ENCODE measurements at places on chromosomes 1 and 21. TPM values are rescaled to one million over a fixed set of nuclear protein-coding genes. Genes with fewer than 3 reads are reported as not detected.

The OR2M3 gene
- not detected for total RNA-seq

The ZNF648 gene
- total RNA-seq = not detected

The GLIS1 gene
- 0.02 TPM for total RNA-seq

The RGS7 gene
- 0.02 TPM for total RNA-seq

The INSRR gene
- total RNA-seq = not detected

The CSTB gene
- total RNA-seq = 91.2 TPM

The NUDT4B gene
- 1.2 TPM for total RNA-seq

The MASP2 gene
- not detected for total RNA-seq

The LRRC39 gene
- total RNA-seq = 0.13 TPM

The MATN1 gene
- total RNA-seq = 0.02 TPM

The NR5A2 gene
- total RNA-seq = 4.4 TPM

The PLCH2 gene
- 0.40 TPM for total RNA-seq

The TFF3 gene
- not detected for total RNA-seq

The MYOM3 gene
- 6.2 TPM for total RNA-seq

The ITGB2 gene
- 0.85 TPM for total RNA-seq

The EDN2 gene
- total RNA-seq = 46.3 TPM

The TMEM81 gene
- 2.3 TPM for total RNA-seq

The AMY1A gene
- not detected for total RNA-seq

The RIIAD1 gene
- total RNA-seq = not detected

The LCE7A gene
- total RNA-seq = not detected

The CAPN8 gene
- total RNA-seq = 1.00 TPM

The ATAD3C gene
- not detected for total RNA-seq

The ARHGAP30 gene
- total RNA-seq = 0.09 TPM

The GRHL3 gene
- 0.76 TPM for total RNA-seq

The VASH2 gene
- 3.0 TPM for total RNA-seq

The RHEX gene
- total RNA-seq = not detected

Measured in A549 treated with AZD2906 at 1 μM for 4 hours (cell line).